ENCODE measurements at places on chromosomes 6 and 20.

DNA sequence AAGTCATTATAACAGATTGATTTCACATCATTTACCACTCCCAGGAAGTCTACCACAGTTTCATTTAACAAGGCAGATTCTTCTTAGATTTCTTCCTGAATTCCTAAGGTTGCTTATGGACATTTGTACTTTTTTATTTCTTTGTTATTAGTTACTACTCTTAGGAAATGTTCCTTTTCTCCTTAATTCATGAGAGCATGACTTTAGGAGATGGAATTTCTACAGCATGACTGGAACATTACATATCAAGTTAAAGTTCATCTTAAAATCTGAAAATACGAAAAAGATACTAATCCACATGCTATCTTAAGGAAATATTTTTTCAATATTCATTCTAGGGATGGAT is 22.3 kb downstream of the CNKSR3 start:
- DNase-seq = no peak

- DNase-seq = no peak
Observed at GRCh38 chr6:115796829-115797228, 263.9 kb downstream of the FRK start.

DNA sequence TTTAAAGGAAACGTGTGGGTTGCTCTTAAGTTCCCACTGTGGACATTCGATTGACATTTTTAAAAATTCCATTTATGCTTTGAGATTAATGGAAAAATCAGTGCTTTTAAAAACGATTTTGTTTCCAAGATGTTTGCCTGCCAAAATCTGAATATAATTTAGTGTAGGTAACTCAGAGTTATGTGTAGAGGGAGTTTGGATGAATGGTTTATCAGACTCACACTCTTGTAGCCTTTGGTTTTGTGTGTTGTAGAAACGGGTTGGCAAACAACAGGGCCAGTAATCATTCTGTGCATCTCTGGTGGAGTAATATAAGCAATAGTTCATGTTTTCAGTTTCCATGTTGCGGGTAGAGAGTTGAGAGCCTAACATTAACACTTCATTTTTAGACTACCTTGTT is 140.6 kb downstream of the RPS12 start:
- no peak for DNase-seq

DNA sequence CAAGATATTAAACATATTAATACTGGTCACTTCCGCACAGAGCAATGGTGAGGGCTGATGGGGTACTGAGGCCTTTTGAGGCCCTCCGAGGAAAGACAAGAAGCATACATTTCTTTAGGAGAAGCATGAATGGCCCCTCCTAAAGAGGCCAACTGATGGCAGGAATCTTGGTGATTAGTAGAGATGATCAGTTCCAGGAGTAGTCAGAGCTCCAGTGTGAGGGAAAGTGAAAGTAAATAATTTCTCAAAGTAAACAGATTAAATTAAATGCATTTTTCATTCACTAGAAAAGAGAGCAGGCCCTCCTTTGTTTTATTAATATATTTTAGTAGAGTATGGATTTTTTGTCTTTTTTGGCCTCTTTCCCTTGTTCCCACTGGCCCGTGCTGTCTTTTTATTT is 38.2 kb downstream of the NOX3 start:
- no peak for DNase-seq

DNA sequence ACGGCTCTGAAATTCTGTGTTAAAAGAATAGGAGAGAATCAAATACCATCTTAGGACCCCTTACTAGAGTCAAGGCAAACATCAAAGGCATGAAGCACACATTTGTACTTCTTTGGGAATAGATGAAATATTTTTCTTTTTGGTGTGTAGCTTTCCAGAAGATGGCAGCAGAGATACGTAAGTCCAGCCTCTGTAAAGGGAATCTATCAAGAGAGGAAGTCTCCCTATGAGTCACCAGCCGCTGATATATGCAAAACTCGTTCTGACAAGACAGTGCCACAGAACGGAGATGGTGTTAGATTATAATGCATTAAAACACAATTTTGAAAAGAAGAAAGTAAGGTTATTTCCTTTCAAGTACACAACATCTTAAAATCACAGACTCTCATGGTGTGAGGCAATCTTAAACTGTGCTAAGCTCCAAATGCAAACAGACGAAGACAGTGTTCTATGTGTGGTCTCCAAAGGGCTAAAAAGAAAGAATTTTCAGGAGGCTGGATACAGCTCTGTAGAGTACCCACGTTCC is 120.0 kb upstream of the AGPAT4 start:
- peak; percentile 51 for DNase-seq

DNA sequence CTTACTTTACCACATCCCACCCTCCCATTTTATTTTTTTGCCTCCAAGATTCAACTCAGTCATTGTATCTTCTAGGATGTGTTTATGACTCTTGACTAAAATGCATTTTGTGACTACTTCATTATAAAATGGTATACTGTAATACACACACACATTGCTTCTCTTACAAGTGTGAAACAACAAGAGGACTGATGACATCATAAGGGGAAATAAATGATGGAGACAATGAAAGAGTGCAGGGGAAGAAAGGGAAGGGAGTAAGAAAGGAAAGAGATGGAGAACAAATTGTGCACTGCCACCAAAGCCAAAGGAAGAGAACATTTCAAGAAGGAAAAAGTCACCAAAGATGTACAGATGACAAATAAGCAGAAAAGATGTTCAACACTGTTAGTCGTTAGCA is 102.6 kb downstream of the CD164 start:
- no peak for DNase-seq

Measured in hypothalamus (tissue), 51 donors.